ENCODE measurements at places on chromosomes 6 and 20.

DNA sequence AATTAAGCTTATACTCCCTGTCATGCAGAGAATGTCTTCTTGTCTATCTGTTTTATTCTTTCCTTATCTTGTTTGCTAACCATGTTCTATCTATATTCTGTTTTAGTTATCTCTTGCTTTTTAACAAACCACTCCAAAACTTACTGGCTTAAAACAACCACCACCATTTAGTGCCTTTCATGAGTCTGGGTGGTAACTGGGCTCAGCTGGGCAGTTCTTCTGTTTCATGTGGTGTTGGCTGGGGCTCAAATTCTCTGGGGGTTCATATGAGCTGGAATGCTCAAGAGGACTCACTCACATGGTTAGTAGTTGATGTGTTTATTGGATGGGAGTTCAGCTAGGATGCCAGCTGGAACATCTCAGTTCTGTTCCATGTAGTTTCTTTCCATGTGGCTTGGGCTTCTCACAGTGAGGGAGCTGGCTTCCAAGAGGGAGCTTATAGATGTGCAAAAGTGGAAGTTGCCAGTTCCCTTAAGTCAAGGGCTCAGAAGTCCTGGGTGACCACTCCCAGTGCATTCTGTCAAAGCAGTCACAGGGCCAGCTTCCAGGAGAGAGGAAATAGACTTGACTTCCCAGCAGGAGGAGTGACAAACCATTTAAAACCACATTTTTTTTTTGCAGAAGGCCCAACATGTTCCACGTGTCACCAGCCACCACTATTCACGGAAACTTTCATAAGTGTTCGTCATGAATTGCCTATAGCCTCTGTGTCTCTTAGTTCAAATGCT lies 70.4 kb downstream of the PLCB4 start:
- no peak for DNase-seq

DNA sequence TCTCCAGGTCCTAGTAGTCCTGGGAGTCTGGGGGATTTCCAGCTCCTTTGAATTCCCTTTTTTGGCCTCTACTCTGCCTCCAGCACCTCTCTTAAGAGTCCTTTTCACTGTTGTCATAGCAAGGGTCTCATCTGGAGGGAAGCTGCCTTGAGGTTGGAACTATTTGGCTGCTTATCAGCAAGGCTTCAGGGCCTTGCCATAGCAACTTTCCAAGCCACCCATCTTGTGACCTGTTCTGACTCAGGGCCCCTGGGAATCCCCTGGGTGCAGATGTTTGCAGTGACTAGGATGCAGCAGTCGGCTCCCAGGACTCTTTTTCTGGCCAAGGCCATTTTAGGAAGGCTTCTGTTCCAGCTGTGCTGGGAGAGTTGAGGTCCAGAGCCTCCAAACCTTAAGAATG lies 12.4 kb downstream of the PKIG start:
- DNase-seq: no peak

DNA sequence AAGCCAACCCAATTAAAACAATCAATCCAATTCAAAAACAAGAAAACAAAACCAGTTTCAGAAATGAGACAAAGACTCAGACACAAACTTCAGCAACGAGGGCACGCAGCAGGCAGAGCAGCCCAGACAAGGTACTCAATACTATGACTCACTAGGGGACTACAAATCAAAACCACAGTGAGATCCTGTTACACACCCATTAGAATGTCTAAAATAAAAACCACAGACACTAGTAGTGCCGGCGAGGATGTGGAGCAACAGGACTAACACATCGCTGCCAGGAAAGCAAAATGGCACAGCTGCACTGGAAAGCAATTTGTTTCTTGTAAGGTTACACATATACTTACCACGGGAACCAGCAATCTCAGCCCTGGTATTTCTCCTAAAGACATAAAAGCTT lies 28.4 kb upstream of the MAS1L start:
- DNase-seq: no peak

DNA sequence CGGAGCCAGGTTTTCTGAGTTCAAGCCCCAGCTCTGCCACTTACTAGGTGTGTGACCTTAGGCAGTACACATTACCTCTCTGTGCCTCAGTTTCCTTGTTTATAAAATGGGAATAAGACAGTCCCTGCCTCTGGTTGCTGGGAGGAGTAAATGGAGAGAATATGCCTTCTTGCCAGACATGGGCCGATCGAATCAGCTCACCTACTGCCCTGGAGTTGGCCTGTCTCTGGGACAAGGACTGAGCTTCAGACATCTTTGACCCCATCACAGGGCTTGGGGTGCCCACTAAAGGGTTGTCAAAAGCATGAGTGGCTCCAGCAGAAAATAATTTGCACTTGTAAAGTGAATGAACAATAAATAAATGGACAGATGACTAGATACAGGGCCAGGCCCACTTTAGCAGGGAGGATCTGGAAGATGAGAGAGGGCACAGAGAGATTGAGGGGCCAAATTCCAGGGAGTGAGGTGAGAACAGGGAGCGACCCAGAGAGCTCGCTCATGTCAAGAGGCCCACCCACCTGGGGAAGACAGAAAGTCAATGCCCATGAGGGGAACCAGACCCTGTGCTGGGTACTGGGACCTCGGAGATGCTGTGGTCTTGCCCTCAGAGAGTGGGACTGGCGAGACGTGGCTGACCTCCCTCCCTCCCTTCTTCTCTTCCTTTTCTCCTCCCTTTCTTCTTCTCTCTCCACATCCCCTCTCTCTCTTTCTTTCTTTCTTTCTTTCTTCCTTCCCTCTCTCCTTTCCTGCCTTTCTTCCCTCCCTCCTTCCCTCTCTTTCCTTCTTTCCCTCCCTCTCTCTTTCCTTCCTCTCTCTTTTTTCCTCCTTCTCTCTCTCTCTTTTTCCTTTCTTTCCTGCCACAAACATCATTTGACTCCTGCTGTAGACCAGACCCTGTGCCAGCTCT lies 3.9 kb upstream of the BPIFA2 start:
- no peak for DNase-seq

DNA sequence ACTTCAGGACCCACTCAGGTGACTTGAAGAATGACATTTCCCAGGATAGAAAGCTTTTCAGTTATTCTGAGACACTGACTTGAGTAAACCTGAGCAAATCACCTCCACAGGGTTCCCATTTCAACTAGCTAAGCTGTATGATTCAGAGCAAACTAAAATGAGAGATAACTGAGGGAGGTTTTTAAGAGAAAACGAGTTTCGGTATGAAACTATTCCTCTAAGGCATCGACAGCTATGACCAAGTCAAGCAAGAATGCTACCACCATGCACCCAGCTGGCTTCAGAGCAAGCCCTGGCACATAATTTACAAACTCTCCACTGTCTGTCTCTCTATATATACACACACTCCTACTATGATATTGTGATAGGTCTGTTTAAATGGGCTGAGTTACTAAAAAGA lies 75.4 kb downstream of the PERP start:
- no peak for DNase-seq

DNA sequence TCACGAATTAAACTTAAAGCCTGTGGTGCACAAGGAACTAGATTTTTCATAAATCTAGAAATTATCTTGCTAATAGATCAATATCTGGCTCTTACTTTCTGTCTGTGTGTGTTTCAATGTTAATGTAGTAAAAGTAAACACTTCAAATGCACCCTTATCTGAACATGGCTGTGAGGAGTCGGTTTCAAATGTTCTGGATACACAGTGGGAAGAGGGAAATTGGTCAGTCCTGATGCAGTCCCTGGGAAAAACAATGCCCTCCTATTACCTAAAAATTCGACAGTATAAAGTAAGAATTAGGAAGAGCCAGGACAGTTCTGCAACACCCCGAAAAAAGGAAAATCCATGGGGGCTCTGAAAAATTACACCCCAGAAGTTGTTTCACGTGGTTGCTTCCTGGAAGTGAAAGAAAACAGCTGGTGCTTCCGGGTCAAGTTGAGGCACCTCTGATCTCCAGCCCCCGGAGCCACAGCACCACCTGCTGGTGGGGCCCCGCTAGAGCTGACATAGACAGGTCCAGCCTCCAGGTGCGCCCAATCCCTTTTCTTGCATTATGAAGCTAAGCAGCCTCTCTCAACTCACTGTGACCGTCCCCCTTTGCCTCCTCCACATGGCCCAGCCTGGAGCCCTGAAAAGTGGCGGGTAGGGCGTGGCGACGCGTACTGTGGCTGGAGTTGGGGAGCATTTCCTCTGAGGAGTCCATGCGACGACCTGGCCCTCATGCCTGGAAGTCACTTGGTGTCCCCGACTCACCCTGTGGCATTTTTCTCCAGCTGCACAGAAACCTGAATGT lies 8.3 kb downstream of the SEMG2 start:
- DNase-seq: no peak

DNA sequence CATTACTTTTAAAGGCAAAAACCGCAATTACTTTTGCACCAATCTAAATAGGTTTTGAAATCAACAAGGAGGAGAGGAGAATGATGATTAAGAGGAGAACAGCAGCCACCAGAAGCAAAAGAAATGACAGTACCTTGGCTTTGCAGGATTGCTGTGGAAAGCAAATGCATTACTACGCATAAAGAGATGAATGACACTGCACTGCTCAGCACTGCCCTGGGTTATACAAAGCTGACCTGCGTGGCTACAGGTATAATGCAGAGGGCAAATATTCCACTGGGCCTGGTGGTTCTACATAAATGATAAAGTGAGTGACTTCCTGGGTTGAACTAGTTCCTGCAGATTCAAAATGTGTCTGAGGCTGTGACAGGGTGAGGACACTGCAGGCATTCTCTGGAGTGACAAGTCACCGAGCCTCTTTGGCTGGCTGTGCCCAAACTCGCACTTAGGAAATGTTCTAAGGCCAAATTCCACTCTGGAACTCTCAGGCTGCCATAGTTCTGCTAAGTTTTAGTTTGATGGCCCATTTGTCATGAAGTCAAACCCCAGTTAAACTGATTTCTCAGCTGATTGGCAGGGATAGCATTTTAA lies 78.6 kb downstream of the INSM1 start:
- DNase-seq: no peak

DNA sequence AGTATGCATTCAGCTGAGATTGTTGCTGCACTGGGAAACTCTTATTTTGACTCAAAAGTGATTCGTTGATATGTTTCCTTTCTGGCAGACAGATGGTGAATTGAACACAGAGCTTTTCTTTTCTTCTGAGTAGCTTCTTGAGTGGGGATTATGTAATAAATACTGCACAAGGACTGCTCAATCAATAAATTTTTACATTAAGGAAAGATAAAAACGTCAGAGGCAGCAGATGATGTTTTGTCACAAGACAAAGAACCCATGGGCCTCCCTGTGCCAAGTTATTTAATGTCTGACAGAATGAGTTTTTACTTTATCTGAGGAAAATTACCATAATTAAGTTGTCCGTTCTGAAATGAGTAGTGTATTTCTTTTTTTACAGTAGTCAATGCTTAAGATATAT lies 460.3 kb downstream of the UTRN start:
- DNase-seq: no peak

GRCh38 chr20:35305682-35306556 lies 13.7 kb upstream of the FAM83C start:
- DNase-seq: peak; percentile 5

- no peak for DNase-seq
Observed at GRCh38 chr6:52233975-52234823, 10.1 kb downstream of the IL17F start.

- DNase-seq: no peak
Observed at GRCh38 chr20:50256577-50256976, 65.9 kb downstream of the CEBPB start.

- no peak for DNase-seq
Observed at GRCh38 chr6:136612666-136613389, 62.6 kb upstream of the MAP7 start.

DNA sequence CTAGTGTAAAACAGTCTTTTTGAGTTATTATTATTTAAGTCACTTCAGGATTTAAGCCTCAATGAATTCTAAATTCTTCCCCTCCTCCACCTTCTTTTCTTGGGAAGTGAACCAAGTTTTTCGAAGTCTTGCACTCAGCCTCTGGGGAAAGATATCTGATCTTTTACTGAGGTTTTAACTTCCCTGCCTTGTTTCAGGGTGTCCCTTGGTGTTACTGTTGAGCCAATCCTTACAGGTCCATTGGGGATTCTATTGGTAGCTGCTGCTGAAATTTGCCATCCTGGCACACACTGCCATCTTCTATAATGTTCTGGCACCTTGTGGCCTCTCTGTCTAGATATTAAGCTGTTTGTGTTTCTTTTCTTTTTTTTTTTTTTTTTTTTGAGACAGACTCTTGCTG lies 31.7 kb downstream of the BEND6 start:
- no peak for DNase-seq

DNA sequence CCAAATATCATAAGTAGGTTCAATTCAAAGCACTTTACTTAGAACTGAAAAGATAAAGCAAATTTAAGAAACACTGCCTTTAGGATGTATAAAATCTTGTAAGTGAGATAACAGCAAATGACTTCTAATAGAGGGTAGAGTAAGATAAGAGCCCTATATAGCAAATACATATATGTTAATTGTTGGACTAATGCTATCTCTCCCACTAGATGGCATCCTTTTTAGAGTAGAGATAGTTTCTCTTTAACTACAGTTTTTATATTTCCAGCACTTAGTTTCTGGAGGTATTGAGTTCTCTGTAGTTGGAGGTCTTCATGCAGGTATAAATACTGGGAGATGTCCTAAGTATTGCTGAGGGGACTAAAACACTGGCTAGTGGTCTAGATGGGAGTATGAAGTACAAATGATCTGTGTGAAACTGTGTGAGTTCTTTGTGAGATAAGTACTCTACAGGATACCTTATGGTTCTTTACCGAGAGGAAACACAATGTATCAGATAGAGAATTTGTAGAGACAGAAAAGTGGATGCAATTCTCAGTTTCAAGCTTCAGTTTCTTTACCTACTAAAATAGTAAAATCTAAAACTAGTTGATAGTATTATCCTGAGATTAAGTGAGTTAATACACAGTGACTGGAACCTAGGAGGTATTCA lies 399.3 kb downstream of the KHDRBS2 start:
- no peak for DNase-seq

GRCh38 chr6:85285114-85285513 lies 164.8 kb upstream of the NT5E start:
- no peak for DNase-seq

GRCh38 chr20:47960277-47960676 lies 175.0 kb upstream of the SULF2 start:
- DNase-seq: no peak

DNA sequence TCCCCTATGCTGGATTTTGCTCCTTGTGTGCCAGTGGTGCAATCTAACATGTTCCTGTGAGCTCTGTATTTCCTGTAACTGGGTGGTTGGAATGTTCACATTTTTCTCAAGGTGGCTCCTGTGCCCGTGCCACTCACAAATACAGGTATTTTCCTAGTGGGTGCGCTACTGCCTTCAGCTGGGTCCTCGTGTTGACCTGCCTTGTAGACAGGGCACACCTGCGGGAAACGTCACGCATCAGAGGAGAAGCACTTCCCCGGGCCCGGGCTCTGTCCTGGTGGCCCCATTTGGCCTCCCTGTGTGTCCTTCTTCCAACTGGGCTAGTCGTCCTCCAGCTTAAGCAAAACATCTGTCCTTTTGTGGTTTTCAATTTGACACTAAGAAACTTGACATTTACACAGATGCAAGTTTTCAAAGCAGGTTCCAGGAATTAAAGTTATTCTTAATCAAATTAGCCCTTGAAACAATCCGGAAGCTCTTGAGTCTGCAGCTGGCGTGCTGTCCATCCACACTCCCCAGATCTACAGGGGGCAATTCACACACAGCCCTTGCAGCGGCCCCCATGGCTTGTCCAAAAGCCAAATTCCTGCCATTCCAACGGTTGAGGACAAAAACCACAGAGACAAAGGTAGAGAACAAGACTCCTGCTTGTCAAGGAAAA lies 275.1 kb downstream of the CDC5L start:
- DNase-seq: no peak

Measured in C1 segment of cervical spinal cord (tissue), 14 donors.